ENCODE measurements at places on chromosomes 4 and X. TPM values are rescaled to one million over a fixed set of nuclear protein-coding genes. Genes with fewer than 3 reads are reported as not detected.
A peak's percentile ranks its signal among the peaks of the same experiment; 100 is the strongest.

GRCh38 chr4:147136751-147137150 is 191.1 kb upstream of the TTC29 start:
- DNase-seq = no peak

Gene MMRN1
- total RNA-seq = 5.8 TPM

GRCh38 chr4:88960576-88960975 is 96.4 kb downstream of the FAM13A start:
- DNase-seq = no peak

- no peak for DNase-seq
Measured at GRCh38 chr4:146453181-146453807, 68.4 kb downstream of the SLC10A7 start.

Gene ADH1A
- total RNA-seq = not detected

- no peak for DNase-seq
Measured at GRCh38 chr4:150974750-150975149, 40.3 kb downstream of the LRBA start.

DNA sequence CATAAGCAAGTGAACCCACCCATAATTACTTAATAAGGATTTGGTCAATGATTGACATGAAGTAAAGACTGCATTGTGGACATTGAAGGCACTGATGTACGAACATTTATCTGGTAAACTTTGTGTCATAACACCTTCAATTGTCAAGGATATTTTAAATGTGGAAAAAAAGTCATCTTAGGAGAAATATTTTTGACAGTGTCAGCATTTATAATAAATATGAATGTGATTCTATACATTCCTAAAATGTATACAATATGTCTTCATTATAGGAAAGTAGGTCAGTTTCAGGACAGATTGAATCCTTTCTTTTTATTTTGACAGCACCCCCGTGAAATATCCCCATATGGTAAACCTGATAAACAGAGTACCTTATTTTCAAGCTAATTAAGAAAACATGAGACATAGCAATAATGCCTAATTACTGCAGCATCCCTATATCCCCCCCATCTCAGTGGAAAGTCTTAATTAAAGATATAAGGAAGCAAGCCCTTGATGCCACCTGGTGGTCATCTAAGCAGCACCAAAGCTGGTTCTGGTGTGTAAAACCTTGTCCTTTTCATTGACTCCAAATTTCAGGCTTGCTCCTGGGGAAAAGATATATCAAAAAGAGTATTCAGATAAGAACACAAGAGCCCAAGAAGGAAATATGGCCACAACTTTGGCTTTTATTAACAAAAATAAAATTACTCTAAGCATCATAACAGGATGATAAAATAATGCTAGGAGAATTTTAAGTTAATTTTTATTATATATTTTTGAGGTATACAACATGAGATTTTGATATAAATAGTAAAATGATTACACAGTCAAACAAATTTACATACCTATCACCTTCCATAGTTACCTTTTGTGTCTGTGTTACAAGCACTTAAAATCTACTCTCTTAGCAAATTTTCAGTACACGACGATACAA is 379.7 kb downstream of the TLL1 start:
- DNase-seq = peak; percentile 16

Gene MND1
- not detected for total RNA-seq

GRCh38 chrX:69538321-69538876 is 34.3 kb downstream of the NALF2 start:
- DNase-seq = peak; percentile 79

DNA sequence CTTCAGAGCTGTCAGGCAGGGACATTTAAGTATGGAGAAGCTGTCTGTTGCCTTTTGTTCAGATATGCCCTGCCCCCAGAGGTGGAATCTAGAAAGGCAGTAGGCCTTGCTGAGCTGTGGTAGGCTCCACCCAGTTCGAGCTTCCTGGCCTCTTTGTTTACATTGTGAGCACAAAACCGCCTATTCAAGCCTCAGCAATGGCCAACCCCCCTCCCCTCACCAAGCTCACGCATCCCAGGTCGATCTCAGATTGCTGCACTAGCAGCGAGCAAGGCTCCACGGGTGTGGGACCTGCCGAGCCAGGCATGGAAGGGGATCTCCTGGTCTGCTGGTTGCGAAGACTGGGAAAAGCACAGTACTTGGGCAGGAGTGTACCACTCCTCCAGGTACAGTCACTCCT is 59.3 kb downstream of the ZNF674 start:
- no peak for DNase-seq

Gene KLF8
- 7.2 TPM for total RNA-seq

GRCh38 chr4:8267077-8267476 is 2.5 kb upstream of the HTRA3 start:
- peak; percentile 85 for DNase-seq

Gene VEGFC
- not detected for total RNA-seq

GRCh38 chr4:54651050-54651449 is 6.7 kb upstream of the KIT start:
- no peak for DNase-seq

DNA sequence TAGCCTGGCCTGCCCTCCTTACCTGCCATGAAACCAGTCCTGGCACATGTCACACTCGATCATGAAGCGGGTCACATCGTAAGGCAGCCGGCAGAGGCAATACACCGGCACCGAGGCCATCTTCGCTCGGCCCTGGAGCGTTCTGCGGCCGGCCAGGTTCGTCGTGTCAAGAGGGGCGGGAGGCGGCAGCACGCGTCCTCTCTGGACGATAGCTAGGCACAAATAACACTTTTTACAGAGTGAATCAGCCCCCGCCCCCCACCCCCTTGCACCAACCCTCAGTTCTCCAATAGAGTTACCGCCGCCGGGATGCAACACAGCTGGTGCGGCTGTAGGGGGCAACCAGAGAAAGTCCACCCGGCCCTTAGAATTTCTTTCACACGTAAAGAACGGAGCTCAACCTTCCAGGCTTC is 1.7 kb downstream of the PHF8 start:
- DNase-seq = no peak

DNA sequence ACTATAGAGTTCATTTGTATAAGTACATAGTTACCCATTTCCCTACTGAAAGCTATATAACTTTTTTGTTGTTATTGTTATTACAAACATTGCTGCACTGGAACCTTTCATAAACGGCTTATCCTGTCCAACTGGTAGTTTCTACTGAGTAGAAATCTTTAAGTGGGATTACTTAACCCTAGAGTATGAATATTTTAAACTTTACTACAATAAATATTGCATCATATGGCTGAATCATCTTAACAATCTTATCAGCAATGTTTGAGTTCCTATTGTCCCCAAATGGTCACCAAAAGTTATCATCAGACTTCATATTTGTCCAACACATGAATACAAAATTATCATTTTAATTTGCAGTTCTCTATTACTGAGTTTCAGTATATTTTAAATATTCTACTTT is 40.5 kb downstream of the LCORL start:
- no peak for DNase-seq

Gene NDP
- total RNA-seq = 0.73 TPM

DNA sequence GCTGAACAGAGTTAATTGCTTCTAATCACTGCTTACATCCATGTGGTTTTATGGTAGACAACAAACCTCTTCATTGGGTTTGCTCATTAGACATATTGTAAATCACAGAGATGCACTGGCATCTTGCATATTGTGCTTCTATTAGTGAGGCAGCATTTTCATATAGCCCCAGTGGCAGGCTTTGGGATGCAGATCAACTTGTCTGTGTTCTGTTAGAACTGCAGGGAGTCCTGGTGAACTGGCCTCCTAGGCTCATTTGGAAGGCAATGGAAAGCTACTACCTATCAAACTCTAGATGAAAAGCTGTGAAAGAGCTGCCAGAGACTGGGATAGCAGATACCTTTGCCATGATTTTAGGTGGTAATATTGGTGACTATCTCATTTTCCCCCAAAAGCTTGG is 108.8 kb downstream of the NAA11 start:
- no peak for DNase-seq

DNA sequence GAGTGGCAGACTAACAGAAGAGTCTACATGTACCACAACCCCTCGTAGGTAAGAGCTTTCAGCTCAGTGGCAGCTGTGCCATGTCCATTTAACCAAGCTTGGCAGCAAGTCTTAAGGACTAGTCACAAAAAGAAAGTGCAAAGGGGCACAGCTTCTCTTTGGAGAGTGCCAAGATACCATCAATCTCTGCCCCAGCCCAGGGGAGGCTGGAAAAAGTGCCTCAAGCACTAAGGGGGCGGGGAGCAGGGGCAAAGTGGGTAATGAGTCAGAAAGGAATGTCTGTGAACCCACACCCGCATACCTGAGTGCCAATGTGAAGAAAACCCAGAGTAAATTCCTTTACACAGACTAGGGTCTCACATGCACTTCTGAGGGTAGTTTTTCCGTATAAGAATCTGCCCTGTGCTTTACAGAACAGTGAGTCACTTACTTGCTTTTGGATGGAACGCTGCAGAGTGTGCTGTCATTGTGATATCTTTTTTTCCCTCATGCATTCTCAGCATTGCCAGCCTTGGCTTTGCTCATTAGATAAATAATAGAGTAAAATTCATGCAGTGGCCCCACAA is 219.8 kb downstream of the ZNF674 start:
- DNase-seq = no peak

- DNase-seq = no peak
Measured at GRCh38 chrX:10828640-10829039, 208.3 kb upstream of the MID1 start.

DNA sequence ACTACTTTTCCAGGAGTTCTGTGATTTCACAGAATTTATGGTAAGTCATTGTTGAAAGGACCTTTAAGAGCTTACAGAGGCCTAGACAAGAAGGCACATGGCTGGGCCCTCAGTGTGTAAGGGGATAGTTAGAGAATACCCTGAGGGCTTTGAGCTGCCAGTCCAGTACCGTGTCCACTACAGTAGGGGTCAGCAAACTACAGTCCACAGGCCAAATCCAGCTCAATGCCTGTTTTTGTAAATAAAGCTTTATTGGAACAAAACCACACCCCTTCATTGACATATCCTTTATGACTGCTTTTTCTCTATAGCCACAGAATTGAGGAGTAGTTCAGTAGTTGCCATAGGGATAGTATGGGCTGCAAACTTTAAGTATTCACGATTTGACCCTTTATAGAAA is 176.2 kb downstream of the MID1 start:
- no peak for DNase-seq

Measured in stomach (tissue), 19 donors.